ENCODE measurements at places on chromosomes 6 and 20. TPM values are rescaled to one million over a fixed set of nuclear protein-coding genes. Genes with fewer than 3 reads are reported as not detected.

KIAA1755 gene
- not detected for total RNA-seq

SLC17A1 gene
- not detected for total RNA-seq

EPHA7 gene
- not detected for total RNA-seq

RBPJL gene
- total RNA-seq: not detected

PNLDC1 gene
- total RNA-seq: 0.79 TPM

NKX2-2 gene
- total RNA-seq: not detected

HLA-DRB1 gene
- 50.7 TPM for total RNA-seq

CD2AP gene
- total RNA-seq: 38.8 TPM

PI16 gene
- 0.63 TPM for total RNA-seq
